ENCODE measurements at places on chromosomes 6 and 20. TPM values are rescaled to one million over a fixed set of nuclear protein-coding genes. Genes with fewer than 3 reads are reported as not detected.

The RAET1E gene
- polyA plus RNA-seq: 0.37 TPM

DNA sequence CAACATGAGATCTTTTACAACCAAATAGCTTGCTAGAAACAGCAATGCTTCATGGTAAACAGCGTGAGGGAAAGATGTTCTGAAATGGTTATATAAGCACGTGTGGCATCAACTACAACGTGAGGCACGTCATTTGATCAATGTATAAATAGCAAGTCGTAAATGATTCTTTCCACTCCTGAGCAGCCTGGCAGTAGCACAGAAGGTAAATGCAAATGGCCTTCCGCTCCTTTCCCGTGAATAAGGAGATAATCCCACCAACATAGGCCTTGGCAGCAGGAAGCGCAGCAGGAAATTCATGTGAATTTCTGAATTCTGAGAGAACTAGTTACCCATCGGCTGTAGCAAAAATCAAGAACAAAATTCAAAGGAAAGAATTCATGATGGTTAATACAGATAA lies 17.0 kb downstream of the RPS6KA2 start:
- DNase-seq: no peak

The HTR1E gene
- polyA plus RNA-seq: 0.55 TPM

The KCNB1 gene
- polyA plus RNA-seq: 0.85 TPM

DNA sequence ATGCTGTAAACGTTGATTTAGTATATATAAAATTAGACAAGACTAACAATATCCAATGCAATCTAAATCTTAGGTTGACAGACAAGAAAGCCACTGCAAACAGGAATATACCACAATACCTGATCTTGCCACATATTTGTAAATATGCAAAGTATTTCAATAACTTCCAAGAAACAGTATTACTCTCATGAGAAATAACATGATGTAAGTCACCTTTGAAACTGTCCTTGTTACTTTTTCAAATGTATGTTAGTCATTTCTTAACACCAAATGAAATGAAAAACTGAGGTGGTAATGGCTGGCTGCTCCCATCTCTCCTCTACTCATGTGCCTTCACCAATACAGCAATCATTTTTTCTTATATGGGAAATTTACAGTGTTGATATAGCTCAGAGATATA lies 118.7 kb downstream of the ATG5 start:
- no peak for DNase-seq

Measured in left kidney (tissue), 8 donors.